Transverse colon (tissue), 4 donors: ENCODE measurements at places on chromosomes 1 and 21. TPM values are rescaled to one million over a fixed set of nuclear protein-coding genes. Genes with fewer than 3 reads are reported as not detected.

Gene UTS2
- total RNA-seq: not detected

GRCh38 chr21:33332143-33332542 lies 7.4 kb downstream of the IFNAR1 start:
- no peaks in the 10 kb centered on the region for H3K4me1 ChIP-seq
- DNase-seq: no peak
- H3K4me3 ChIP-seq: no peak overlapping the region

DNA sequence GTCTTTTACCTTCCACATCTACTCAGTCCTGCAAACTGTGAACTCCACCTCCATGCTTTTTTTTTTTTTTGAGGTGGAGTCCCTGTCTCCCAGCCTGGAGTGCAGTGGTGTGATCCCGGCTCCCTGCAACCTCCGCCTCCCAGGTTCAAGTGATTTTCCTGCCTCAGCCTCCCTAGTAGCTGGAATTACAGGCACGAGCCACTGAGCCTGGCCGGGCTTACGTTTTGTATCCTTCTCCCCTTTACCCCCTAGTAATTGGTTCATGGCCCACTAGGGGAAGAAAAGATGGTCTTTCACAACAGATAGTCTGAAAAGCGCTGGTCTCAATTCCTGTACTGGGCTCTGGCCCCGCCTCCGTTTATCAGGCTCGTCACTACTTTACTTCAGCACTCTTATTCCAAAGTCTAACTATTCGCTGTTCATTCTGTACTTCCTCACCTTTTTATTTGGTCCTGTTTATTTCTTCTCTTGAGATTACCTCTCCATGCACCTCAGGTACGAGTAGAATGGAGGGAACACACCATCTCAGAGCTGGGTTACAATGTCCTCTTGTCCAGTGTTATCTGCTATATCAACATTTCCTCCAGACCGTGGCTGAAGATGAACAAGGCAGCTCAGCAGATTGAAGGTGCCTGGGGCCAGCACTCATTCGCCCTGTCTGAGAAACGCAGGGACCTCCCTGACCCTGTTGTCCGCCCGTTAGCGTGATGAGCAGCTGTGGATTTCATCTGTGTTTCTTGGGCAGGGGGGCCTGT lies 16.2 kb downstream of the CNST start:
- peak overlapping the region; percentile 86 for H3K27ac ChIP-seq
- DNase-seq: peak; percentile 75
- H3K36me3 ChIP-seq: no peaks in the 10 kb centered on the region
- peak overlapping the region; percentile 42 for H3K4me3 ChIP-seq
- H3K27me3 ChIP-seq: no peaks in the 10 kb centered on the region

DNA sequence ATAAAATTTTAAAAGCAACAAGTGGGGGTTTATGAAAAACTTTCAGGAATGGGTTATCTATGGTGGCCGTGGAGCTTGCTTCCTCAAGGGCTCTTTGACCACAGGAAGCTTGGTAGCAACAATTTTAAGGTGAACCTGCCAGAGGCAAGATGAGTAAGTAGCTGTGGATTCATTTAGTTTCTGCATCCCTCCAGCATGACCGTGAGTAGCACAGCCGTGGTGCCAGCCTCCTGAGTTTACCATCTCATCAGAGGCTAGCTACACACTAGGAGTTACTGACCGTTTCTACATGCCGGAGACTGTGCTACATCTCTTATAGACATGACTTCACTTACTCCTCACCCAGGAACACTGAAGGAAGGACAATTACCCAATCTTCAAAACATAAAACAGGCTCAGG lies 30.1 kb upstream of the PLEKHG5 start:
- H3K4me3 ChIP-seq: no peak overlapping the region
- no peaks in the 10 kb centered on the region for H3K27me3 ChIP-seq
- no peak for DNase-seq
- no peaks in the 10 kb centered on the region for H3K36me3 ChIP-seq
- no peaks in the 10 kb centered on the region for H3K4me1 ChIP-seq

GRCh38 chr21:43779660-43780059 lies 3.6 kb upstream of the CSTB start:
- H3K27me3 ChIP-seq: no peaks in the 10 kb centered on the region
- H3K4me1 ChIP-seq: peaks cover 33% of the 10 kb centered on the region
- H3K27ac ChIP-seq: peak overlapping the region; percentile 9
- no peak overlapping the region for H3K4me3 ChIP-seq
- DNase-seq: peak; percentile 50
- no peaks in the 10 kb centered on the region for H3K36me3 ChIP-seq

Gene CXADR
- 77.1 TPM for total RNA-seq

Gene CHODL
- not detected for total RNA-seq

GRCh38 chr1:57683037-57683942 lies 259.4 kb upstream of the DAB1 start:
- no peaks in the 10 kb centered on the region for H3K4me1 ChIP-seq
- no peak for DNase-seq
- H3K27ac ChIP-seq: no peak overlapping the region
- no peaks in the 10 kb centered on the region for H3K36me3 ChIP-seq
- H3K4me3 ChIP-seq: no peak overlapping the region

GRCh38 chr1:235147269-235147668 lies 13.8 kb downstream of the RBM34 start:
- H3K4me1 ChIP-seq: no peaks in the 10 kb centered on the region
- no peak overlapping the region for H3K27ac ChIP-seq
- H3K36me3 ChIP-seq: peaks cover 29% of the 10 kb centered on the region
- H3K4me3 ChIP-seq: no peak overlapping the region
- DNase-seq: no peak
- H3K27me3 ChIP-seq: no peaks in the 10 kb centered on the region
